PC-9 (cell line): ENCODE measurements at places on chromosomes 2 and 18.

- DNase-seq, result no peak
Measured at GRCh38 chr18:12995952-12996477, 4.9 kb downstream of the CEP192 start.

GRCh38 chr2:100571668-100572067 is 8.9 kb downstream of the PDCL3 start:
- DNase-seq, result no peak

DNA sequence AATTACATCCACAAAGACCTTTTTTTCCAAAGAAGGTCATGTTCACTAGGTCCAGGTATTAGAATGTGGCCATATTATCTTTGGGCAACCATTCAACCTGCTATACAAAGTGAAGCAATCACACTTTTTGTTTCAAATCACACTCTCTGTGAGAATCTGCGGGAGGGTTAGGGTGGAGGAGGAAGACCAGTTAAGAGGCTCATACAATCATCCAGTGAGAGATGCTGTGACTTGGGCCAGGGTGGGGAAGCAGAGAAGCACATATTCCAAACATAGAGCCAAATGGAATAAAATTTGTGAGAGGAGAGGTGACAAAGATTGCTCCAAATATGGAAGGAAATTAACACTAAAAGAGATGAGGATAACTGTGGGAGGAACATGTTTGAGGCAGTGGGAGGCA is 351.6 kb downstream of the CYRIA start:
- DNase-seq, result no peak

DNA sequence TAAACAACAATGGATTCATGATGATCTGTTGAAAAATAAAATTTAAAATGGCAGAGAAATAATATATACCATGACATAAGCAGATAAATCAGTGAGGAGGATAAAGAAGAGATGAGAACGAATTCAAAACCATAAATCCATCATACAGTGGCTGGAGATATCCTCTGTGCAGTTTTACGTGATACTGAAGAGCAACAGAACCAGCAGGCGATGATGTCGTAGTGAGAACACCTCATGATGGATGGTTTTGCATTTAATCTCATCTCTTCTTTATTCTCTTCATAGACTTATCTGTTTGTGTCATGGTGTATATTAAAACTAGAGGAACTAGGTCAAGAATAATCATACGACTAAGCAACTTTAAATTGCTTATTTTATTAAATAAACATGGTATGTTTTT is 56.3 kb downstream of the TNFRSF11A start:
- DNase-seq, result no peak

GRCh38 chr2:50415392-50415791 is 616.5 kb downstream of the NRXN1 start:
- no peak for DNase-seq

GRCh38 chr2:18545384-18545783 is 15.1 kb downstream of the RDH14 start:
- DNase-seq, result no peak

- DNase-seq, result no peak
Measured at GRCh38 chr18:78145096-78145495, 834.5 kb upstream of the SALL3 start.

GRCh38 chr2:215355801-215356200 is 43.9 kb downstream of the ATIC start:
- DNase-seq, result no peak

DNA sequence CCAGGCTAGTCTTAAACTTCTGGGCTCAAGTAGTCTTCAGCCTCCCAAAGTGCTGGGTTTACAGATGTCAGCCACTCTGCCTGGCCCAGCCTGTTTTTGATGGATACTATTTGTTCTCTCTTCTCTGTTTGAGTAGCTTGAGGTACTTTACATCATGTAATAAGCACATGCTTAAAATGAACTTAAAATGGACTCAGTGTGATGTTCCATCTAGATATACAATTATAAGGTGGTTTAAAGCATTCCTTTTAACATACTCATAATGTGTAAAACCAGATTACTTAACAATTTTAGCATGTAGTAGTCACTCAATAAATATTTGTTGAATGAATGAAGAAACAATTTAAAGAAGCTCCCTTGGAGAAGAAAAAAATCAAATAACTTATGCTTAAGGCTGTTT is 9.6 kb downstream of the PTPRM start:
- DNase-seq, result peak; percentile 76

GRCh38 chr18:73292156-73292555 is 424.4 kb upstream of the NETO1 start:
- no peak for DNase-seq

GRCh38 chr2:102337012-102337411 is 18.6 kb upstream of the IL18R1 start:
- no peak for DNase-seq

DNA sequence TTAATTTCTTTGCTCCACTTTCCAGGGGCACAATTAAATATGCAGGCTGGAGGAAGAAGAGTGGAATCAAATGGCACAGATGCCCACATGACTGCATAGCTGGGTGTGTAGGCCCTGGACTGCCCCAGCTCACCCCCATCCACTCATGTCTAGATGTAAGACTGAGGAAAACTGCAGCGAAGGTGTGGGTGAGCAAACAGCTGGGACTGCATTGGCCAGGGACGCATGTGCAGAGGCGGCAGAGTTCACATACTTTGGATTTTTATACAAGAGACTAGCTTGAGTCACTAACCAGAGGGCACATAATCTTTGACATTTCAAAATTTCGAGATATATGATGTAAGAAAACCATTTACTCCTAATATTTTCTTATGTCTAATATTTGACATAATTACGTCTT is 60.1 kb downstream of the SPIRE1 start:
- peak; percentile 86 for DNase-seq

DNA sequence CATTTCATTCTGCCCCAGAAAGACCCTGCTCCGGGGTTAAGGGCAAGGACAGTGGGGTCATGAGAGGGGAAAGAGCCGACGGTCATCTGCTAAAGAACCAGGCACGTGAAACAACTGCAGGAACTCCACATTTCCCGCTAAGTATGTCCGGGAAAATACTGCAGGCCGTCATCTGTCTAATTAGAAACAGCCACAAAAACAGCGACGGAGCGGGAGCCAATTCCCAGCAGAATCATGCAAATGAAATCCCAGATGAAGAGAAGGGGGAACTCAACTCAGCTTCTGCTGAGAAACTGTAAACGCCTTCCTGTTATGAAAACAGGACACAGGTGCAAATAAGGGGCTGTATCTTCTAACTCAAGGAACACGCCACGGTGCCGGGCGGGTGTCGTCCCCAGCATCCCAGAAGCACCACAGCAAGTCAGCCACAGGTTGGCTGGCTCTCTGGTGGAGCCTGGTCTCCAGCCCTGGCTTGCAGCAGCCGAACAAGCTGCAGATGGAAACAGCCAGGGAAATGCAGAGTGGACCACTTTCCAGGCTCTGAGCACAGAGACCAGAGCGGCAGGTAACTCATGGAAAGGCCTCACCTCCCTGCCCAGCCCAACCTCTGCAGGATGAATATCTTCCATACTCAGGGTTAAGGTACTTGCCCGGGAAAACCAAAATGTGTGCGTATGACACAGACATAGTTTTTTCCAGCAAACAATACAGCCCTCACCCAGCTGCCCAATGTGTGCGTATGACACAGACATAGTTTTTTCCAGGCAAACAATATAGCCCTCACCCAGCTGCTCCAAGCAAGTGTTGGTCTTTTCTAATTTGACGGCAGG is 28.9 kb downstream of the PXDN start:
- DNase-seq, result no peak

- DNase-seq, result peak; percentile 75
Measured at GRCh38 chr18:61606759-61607158, 273.5 kb downstream of the CDH20 start.

GRCh38 chr2:67457699-67458098 is 60.6 kb downstream of the ETAA1 start:
- no peak for DNase-seq

GRCh38 chr2:182426918-182427240 is at the start of gene PDE1A:
PDE1A (minus strand) TSS chr2:182427036.
- DNase-seq, result no peak

DNA sequence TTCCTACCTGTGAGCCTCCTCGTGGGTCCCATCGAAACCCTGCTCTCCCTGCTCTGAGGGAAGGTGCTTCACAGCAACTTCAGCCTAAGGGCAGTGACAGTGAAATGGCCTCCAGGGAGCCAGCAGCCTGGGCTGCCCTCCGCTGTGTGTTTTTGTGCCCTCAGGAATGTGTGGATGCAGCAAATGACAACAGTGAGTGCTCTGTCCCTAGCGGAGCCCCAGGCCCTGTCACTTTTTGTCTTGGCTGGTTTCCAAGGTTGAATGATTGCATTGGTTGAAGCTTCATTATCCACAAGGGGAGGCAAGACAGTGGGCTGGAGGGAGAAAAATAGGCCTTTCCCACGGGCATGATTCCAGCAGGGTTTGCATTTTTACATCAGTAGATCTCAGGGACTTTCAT is 42.9 kb downstream of the STON1 start:
- no peak for DNase-seq

DNA sequence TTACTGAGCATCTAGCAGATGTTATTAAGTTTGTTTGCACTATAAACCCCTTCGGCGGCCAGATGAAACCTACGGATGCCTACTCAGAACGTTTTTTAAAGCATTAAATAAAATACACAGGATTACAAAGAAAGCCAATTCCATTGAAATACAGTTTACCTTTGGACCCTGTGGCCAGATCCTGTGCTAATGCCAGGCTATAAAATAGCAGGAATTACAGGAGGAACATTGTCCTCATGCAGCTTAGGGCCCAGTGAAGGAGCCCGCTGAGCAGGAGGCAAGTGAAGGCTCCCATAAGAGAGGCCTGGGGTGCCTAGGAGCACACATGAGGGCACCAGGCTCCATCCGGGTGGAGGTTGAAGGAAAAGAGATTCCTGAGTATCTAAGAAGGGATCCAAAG is 310.4 kb downstream of the MTX2 start:
- DNase-seq, result no peak

- DNase-seq, result peak; percentile 38
Measured at GRCh38 chr2:30862054-30862651, 54.9 kb upstream of the CAPN13 start.

GRCh38 chr2:109175350-109175678 is 46.3 kb downstream of the SH3RF3 start:
- no peak for DNase-seq

GRCh38 chr2:186099826-186100225 is 361.2 kb downstream of the FSIP2 start:
- DNase-seq, result no peak

GRCh38 chr2:134144651-134145050 is 109.2 kb upstream of the MGAT5 start:
- no peak for DNase-seq

DNA sequence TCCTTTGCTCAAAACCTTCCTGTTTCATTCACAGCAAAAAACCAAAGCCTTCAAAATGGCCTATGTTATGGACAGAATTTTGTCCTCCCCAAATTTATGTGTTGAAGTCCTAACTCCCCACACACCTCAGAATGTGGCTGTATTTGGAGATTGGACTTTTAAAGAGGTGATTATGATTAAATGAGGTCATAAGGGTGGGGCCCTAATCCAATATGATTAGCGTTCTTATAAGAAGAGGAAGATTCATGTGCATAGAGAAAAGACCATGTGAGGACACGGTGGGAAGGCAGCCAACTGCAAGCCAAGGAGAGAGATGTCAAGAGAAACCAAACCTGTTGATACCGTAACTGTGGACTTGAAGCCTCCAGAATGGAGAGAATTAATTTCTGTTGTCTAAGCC is 4.6 kb upstream of the ZNF638 start:
- DNase-seq, result no peak

GRCh38 chr2:231370429-231370748 is 25.1 kb upstream of the B3GNT7 start:
- DNase-seq, result no peak

- no peak for DNase-seq
Measured at GRCh38 chr2:163856941-163857340, 121.1 kb upstream of the FIGN start.

DNA sequence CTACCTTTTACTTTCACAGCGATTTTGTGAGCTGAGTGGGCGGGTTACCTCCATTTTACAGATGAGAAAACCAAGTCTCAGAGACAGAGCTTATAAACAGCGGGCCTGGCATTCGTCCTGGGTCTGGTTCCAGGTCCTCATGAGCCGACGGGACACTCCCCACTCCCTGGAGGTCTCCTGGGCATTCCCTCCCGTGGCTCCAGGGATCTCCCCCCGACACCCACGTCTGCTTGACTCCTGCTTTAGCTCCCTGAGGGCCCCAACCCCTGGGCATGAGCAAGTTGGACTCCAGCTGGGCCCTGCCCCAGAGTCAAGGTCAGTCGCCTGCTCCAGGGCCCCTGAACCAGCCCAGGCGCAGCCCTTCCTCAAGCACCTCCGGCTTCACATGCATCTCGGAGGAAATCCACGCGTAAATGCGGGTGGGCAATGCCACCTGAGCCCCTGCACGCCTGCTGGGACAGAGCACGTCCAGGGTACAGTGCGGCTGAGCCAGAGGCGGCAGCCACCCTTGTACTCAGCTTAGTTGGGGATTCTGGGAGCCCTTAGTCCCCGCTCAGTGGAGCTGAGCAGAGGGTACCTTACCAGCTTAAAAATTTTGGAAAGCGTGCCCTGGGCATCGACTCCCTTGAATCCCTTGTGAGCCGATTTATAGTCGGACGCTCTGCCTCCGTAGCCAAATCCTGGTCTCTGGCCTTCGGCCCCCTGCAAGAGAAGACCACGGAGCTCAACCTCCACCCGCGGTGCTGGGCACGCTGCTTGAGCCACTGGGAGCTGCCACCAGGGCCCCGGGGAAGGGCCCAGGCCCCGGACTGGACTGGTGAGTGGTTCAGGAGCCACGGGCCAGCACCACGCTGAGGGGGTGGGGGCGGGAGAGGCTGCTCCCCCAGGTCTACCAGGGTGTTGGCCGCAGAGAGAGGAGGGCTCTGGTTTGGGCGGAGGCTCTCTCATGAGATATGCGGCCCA is 148.1 kb downstream of the MBP start:
- no peak for DNase-seq

- no peak for DNase-seq
Measured at GRCh38 chr2:165776013-165776412, 18.0 kb downstream of the GALNT3 start.

DNA sequence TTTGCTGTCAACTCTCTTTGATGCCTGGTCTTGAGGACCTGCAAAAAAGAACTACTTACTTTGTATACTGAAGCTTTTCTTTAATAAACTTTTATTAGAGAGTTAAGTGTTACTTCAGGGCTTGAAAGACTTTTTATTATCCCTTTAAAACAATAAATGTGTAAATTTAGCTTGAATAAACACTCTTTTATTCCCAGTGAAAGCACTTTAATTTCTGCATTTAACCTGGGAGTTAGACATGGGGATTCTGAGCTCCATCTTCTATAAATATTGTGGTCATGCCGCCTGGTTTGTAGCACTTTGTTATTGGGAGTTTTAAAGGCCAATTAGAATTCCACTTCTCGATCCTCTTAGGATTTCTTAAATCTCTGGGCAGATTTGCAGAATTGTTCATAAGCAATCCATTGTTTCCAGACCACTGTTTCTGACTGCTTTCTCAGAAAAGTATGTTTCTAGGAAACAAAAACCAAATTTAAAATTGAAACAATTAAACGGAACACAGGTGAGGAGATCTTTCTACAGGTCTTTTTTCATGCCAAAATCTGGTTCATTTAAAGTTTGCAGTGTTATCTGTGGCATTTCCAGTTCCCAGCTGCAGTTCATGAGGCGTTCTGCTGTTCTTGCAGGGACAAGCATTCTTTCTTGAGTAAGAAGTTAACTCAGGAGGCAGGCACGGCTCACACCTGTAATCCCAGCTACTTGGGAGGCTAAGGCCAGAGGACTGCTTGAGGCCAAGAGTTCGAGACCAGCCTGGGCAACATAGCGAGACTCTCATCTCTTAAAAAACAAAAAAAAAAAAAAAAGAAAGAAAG is 18.1 kb upstream of the E2F6 start:
- no peak for DNase-seq

GRCh38 chr18:59301929-59302328 is 16.5 kb downstream of the CPLX4 start:
- DNase-seq, result no peak
